ENCODE measurements at places on chromosomes 12 and 14. TPM values are rescaled to one million over a fixed set of nuclear protein-coding genes. Genes with fewer than 3 reads are reported as not detected.

DNA sequence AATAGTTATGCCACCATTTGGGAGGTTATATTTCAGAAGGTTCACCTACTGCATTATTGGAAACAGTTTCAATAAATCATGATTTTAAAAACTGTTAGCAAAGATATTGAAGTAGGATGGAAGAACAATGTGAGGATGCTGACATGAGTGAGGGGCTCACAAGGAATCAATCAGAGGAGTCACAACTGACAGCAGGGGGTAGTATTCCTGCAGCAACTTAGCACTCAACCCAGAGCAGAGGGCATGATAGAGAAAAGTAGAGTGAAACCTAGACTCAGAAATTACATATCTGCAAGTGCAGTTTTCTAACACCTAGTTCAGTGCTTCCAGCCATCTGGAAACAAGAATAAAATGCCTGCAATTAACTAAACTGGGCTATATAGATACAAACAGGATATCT, 772.5 kb upstream of the USP15 start:
- no peak for DNase-seq
- H3K4me3 ChIP-seq, result no peak overlapping the region
- no peak overlapping the region for H3K27ac ChIP-seq
- no peaks in the 10 kb centered on the region for H3K36me3 ChIP-seq
- H3K4me1 ChIP-seq, result no peaks in the 10 kb centered on the region

DNA sequence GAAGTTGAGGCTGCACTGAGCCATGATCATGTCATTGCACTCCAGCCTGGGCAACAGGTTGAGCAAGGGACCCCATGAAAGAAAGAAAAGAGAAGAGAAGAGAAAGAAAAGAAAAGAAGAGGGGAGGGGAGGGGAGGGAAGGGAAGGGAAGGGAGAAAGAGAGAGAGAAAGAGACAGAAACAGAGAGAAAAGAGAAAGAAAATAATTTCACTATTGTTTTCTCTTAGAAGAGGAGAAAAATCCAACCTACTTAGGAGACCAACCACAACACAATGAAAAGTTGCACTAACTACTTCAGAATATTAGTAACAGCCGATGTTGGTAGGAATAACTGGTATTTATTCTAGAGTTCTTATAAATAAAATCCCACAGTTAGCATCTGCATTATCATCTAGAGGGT, 9.6 kb downstream of the TRAPPC6B start:
- peaks cover 2% of the 10 kb centered on the region for H3K4me1 ChIP-seq
- no peaks in the 10 kb centered on the region for H3K27me3 ChIP-seq
- peaks cover 28% of the 10 kb centered on the region for H3K36me3 ChIP-seq
- no peak overlapping the region for H3K27ac ChIP-seq
- H3K4me3 ChIP-seq, result no peak overlapping the region

DNA sequence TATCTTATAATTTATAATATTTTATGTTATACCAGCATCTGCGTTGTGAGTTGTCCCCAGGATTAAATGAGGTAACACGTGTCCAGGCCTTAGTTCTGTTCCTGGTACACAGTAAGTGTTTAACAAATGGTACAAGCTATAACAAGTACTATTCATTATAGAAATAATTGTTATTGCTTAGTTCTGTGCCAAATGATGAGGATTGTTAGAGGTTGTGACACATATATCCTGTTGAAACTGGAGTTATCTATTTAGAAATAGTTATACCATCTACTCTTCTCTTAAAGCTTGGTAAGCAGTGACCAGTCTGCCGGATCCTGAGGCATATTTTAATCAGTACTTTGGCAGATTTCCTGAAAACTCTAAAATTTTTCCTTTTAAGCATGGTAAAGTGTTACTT, 1066.5 kb downstream of the TMTC2 start:
- H3K36me3 ChIP-seq, result no peaks in the 10 kb centered on the region
- H3K4me1 ChIP-seq, result no peaks in the 10 kb centered on the region
- no peak overlapping the region for H3K27ac ChIP-seq
- H3K4me3 ChIP-seq, result no peak overlapping the region

- H3K4me3 ChIP-seq, result no peak overlapping the region
- no peaks in the 10 kb centered on the region for H3K27me3 ChIP-seq
- no peak overlapping the region for H3K27ac ChIP-seq
These were observed 177.5 kb downstream of the SLC2A13 start for GRCh38 chr12:39928181-39928899.

DNA sequence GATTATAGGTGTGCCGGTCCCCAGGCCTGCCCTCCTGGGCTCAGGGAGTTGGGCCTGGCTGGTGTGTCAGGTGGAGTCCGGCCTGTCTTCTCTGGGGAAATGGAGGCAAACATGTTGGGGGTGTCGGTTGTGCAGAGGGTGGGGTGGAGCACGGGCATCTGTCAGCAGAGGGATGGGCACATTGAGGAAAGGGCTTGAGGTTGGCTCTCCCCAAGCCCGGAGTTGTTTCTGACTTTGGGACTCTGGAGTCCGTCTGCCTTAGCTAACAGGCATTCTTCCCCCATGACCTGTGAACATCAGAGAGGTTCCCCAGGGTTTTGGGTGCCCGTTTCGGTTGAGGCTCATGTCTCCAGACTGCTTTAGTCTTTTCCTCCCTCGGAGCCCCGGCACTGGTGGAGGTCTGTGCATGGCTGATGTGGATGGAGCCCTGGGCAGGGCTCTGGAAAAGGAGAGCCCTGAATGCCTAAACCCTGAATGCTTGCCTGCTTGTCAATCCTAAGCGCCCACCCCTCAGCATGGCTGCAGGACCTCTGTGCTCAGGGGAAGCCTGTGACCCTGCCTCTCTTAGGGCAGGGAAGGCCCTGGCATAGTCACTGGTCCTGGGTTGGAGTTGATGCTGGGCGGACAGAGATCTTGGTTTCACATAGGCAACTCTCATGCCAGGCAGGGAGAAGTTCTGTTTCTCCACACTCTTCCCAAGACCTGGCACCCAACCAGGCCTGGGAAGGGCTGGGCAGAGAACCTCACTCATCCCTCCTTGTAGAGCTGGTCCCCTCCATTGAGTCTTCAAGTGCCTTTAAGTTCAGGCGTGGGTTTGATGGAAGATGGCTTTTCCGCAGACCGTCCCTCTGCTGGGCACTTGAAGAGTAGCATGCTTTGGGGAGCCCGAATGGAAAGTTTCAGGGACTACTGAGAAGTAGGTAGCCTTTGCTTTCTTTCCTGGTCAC, 12.9 kb downstream of the NYNRIN start:
- peaks cover 1% of the 10 kb centered on the region for H3K4me1 ChIP-seq
- H3K36me3 ChIP-seq, result peaks cover 32% of the 10 kb centered on the region
- no peak for DNase-seq

GRCh38 chr14:103073876-103074728, 9.9 kb upstream of the LBHD2 start:
- H3K27me3 ChIP-seq, result no peaks in the 10 kb centered on the region
- H3K4me1 ChIP-seq, result peaks cover 5% of the 10 kb centered on the region
- DNase-seq, result no peak
- no peak overlapping the region for H3K4me3 ChIP-seq
- H3K36me3 ChIP-seq, result no peaks in the 10 kb centered on the region

DNA sequence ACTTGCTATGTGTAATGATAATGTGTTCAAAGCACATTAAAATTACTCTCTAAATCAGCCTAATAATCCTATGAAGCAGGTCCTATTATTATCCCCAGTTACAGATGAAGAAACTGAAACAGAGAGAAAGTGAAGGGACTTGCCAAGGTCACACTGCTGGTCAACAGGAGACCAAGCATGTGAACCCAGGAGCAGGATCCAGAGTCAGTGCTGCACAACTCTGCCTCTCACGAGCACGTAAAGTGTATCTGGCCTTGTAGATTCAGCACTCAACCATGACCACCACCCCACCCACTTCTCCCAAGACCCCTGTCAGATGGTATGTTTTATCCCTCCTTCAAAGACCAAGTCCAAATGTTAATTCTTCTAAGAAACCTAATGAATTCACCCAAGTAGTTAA, 100.7 kb downstream of the TTC7B start:
- DNase-seq, result peak; percentile 54
- peaks cover 25% of the 10 kb centered on the region for H3K4me1 ChIP-seq
- peaks cover 10% of the 10 kb centered on the region for H3K36me3 ChIP-seq
- no peak overlapping the region for H3K27ac ChIP-seq
- no peak overlapping the region for H3K4me3 ChIP-seq

- no peak for DNase-seq
- H3K27me3 ChIP-seq, result peaks cover 4% of the 10 kb centered on the region
- peaks cover 10% of the 10 kb centered on the region for H3K4me1 ChIP-seq
- H3K27ac ChIP-seq, result no peak overlapping the region
- no peaks in the 10 kb centered on the region for H3K36me3 ChIP-seq
These were observed 4.9 kb upstream of the NECAP1 start for GRCh38 chr12:8077207-8077606.

GRCh38 chr14:81435391-81436295, 35.5 kb upstream of the STON2 start:
- H3K27me3 ChIP-seq, result peaks cover 71% of the 10 kb centered on the region
- no peaks in the 10 kb centered on the region for H3K36me3 ChIP-seq
- no peak overlapping the region for H3K27ac ChIP-seq
- peak overlapping the region; percentile 70 for H3K4me3 ChIP-seq
- no peak for DNase-seq
- peaks cover 11% of the 10 kb centered on the region for H3K4me1 ChIP-seq

DNA sequence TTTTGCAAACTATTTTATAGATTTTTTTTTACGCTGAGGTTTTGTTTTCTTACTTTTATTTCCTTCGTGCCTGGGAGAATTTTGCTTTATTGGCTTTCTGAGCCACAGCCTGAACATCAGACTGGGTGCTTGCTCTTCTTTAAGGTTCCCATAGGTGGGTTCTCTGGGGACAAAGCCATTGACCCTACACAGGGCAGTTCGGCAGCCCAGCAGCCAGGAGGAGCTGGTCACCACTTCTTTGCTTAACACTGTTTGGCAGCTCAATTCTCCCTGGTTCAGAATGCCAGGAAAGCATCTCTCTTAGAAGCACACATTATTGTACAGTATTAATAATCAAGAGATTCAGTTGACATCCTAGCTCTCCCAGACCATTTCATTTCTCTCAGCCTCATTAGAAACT, 140.8 kb upstream of the NEDD1 start:
- no peak for DNase-seq
- no peak overlapping the region for H3K4me3 ChIP-seq
- peaks cover 14% of the 10 kb centered on the region for H3K27me3 ChIP-seq
- peaks cover 8% of the 10 kb centered on the region for H3K4me1 ChIP-seq
- no peaks in the 10 kb centered on the region for H3K36me3 ChIP-seq

DNA sequence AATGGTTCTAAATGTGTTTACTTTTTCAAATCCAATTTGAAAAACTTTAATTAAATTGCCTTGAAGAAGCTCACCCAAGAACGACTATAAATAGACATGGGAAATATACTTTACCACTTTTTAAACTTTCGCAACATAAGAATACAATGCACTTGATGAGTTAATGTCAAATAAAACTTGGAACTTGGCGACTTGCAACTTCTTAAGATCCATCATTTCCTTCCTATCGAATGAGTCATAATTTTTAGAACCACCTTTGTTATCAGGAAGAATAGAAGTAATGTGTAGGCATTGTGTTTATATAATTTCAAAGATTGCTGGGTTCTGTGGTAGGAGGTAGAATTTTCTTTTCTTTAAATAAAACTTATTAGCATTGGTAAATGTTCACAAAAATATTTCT, 1417.4 kb upstream of the FLRT2 start:
- no peaks in the 10 kb centered on the region for H3K4me1 ChIP-seq
- DNase-seq, result no peak
- no peaks in the 10 kb centered on the region for H3K27me3 ChIP-seq
- H3K4me3 ChIP-seq, result no peak overlapping the region

DNA sequence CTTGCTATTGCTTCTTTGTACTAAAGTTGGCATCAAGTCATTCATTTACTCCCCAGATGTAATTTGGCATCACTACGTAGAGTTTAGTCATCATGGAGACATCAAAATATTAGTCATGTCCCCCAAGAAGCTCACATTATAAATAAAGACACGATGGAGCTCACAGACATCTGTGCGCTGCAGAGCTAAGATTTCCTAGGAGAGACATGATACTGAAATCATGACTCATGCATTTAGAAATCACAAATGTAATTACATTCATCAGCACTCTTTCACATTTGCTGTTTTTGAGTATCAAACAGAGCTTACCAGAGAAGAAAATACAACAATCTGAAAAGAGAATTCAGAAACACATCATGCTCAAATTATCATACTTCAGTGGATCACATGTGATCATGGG, 169.8 kb downstream of the LRIG3 start:
- no peak overlapping the region for H3K4me3 ChIP-seq
- H3K4me1 ChIP-seq, result peaks cover 20% of the 10 kb centered on the region
- H3K27me3 ChIP-seq, result no peaks in the 10 kb centered on the region
- DNase-seq, result no peak

DNA sequence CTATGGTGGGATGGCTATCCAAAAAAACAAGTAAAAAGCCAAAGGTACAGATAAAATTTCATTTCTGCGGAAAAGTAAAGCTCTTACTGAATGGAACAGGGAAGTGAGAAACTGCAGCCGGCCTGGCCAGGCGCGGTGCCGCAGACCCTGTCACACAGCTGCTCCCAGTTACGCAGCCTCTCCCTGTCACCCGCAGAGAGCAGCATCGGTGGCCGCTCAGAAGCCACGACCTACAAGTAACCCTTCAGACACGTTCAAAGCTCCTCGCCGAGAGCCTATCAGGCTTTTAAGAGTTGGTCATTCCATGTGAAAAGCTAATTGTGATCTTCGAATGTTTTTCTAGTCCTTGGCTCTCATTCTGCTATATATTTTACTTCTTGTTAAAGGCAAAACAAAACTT, 11.0 kb upstream of the ANKLE2 start:
- H3K36me3 ChIP-seq, result peaks cover 50% of the 10 kb centered on the region
- H3K27ac ChIP-seq, result no peak overlapping the region
- H3K4me1 ChIP-seq, result peaks cover 2% of the 10 kb centered on the region
- H3K4me3 ChIP-seq, result no peak overlapping the region
- H3K27me3 ChIP-seq, result no peaks in the 10 kb centered on the region

Gene COX8C
- not detected for total RNA-seq

Gene MANSC4
- not detected for total RNA-seq

Gene NR1H4
- total RNA-seq, result not detected

Data from osteocyte (in vitro differentiated cells).